SK-N-DZ (cell line): ENCODE measurements at places on chromosomes 1 and 21.
A peak's percentile ranks its signal among the peaks of the same experiment; 100 is the strongest.

DNA sequence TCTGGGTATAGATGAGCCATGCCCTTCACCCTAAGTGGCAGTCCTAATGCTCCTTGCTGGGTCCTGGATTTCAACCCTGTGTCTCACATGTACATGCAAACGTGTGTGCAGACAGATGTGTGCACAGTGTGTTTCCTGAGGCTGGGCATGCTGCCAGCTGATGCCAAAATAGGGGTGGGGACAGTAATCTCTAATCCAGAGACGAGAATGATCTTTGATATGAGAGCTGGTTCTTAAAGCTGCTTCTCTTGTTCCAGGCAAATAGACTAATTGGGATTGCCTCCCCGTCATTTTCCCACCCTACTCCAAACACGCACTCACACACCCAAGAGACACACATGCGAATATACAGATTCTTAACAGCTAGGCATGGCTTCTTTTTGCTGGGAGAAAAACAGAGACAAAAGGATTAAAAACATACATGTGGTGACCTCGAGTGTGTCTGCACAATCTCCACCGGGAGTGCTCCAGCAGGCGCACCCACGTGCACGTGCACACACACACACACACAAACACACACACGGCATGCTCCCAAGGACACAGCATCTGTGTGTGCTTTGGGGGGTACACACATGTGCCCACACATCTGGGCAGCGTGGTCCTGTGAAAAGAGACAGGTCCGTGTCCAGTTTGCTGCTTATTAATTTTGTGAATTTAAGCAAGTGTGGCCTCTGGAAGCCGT, 102.1 kb upstream of the ZBTB40 start:
- peak; percentile 38 for DNase-seq

- DNase-seq: no peak
Observed at GRCh38 chr1:6125366-6125765, 54.8 kb downstream of the CHD5 start.

- no peak for DNase-seq
Observed at GRCh38 chr1:97572561-97572960, 348.3 kb downstream of the DPYD start.

DNA sequence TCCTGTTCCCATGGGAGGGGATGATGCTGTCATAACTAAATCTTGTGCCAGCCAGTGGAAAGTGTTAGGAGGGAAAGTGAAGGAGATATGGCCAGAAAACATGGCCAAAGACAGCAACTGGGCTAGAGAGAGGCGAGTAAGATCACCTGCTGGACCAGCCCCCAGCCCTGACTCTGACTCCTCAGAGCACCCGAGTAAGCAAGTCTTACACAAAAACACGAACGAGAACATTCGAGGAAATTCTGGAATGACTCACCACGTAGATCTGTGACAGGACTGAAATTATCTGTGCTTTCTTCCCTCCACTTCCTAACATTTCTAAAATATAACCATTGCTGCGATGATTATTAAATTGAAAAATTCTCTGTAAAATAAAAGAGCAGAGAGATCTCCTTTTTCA, 9.2 kb downstream of the ZNF496 start:
- no peak for DNase-seq

DNA sequence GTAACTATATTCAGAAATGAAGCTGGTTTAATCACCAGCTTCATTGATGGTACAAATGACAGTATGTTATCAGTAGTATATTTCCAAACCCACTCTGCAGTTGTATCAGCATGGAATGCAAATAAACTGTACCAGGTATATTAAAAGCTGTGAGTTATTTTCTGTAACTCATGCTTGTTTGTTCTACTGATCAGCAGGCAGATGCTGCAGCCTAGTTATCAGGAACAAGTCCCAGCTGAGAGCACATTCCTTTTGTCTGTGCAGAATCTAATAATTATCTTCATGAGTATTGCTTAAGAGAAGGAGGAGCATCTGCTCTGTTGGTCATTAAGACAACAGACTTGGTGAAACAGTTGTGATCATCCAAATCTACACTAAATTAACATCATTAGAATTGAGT, 1331.1 kb downstream of the MRPL39 start:
- no peak for DNase-seq

GRCh38 chr21:43328958-43329691, 97.8 kb downstream of the SIK1 start:
- DNase-seq: no peak

GRCh38 chr1:223667484-223668182, 2.1 kb upstream of the CAPN8 start:
- no peak for DNase-seq

DNA sequence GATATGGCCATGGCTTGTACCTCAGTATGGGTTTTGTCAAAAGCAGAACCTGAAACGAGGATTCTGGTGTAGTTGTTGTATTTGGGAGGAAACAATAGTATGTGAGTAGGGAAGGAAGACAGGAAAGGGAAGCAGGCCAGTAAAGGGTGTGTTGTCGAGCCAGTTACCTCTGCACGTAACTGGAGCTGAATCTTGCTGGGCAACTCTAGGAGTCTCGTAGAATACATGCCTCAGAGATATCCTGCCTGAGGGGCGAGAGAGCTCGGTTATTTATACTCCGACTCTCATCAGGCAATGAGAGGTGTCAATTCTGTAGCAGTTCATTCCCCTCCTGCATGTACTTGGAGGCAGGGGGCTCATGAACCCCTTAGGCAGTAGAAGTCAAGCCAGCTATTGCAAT, 45.9 kb upstream of the KIF26B start:
- no peak for DNase-seq

GRCh38 chr1:193626695-193627094, 440.3 kb upstream of the B3GALT2 start:
- DNase-seq: no peak

DNA sequence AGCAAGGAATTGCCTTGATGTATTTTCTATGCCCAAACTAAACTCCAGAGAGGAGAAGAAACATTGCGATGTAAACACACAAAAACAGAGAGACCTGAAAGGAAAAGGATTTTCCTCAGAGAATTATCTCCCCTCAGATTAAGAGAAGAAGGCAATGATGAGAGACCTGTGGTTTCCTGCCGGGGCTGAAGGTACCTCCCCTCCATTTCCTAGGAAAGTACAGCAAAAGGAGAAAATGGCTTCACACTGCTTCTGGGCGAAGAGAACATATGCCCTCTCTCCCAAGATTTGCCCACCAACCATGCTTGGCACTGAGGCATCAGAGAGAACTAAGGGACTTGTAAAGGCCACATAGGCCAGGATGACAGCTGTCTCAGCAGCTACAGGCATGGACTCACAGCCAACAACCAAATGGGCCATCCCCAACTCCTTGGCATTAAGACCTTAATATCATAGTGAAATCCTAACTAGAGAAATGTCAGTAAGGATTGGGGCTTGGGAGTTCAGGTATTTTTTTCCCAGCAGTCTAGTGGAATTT, 523.0 kb downstream of the PTPRC start:
- DNase-seq: no peak

DNA sequence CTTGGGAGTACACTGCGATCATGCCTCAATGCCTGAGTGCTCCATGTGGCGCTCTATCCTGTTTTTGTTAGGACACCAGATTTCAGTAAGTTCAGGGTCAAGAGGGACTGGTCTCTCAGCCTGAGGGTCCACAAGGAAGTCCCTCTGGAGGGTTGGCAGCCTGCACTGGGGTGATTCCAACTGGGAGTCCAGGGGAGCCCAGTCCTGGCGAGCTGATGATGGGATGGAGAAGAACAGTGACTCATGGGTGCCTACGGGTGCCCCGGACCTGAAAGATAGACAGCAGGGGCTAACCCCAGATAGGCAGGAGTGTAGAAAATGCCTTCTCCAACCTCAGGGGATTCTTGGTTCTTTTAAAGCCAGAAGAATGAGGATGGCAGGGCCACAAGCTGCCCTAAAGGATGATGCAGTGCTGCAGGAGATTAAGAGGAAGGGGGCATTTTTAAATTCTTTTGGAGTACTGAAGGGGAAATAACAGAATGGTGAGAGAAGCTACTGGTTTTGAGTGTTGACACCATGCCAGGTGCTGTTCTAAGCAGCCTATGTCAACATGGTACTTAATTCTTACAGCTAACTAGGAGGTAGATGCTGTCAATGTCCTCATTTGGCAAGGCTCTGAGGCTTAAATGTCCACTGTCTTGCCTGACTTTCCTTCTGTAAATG, 68.4 kb upstream of the TLR5 start:
- no peak for DNase-seq

DNA sequence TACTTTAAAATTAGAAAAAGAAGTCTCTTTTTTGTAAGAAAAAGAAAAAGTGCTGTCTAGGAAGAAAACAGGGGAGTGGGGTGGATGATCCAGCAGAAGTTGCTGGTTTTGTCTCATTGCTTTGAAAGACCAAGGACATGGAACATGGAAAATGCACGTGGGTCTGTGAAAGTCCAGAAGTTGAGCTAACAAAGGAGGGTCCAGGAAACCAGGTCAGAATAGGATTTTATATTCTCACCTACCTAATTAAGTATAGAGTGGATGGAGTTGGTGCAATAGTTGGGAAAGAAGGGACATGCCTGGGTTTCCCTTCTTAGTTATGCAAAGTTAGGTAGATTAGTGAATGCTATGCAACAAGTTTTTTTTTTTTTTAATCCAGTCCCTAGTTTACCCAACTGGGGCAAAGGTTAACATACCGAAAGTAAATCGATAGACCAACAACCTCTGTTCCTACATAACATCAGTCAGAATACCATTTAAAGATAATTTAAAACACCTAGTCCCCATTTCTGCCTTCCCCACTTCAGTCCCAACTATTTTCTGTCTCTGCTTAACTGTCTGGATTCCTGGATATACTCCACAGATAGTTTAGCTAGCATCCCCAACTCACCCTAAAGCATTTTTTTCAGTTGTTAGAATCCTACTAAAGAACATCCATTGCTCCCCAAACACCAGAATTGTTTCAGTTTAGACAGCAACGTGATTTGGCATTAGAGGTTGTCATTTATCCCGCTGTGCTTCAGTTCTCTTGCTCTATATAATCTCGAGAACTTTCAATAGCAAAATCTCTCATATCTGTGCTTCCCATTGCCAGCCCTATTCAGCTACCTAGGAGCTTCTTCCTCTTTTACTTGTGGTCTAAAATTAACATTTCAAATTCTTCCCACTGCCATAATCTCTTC, 105.7 kb upstream of the PLPPR5 start:
- no peak for DNase-seq

DNA sequence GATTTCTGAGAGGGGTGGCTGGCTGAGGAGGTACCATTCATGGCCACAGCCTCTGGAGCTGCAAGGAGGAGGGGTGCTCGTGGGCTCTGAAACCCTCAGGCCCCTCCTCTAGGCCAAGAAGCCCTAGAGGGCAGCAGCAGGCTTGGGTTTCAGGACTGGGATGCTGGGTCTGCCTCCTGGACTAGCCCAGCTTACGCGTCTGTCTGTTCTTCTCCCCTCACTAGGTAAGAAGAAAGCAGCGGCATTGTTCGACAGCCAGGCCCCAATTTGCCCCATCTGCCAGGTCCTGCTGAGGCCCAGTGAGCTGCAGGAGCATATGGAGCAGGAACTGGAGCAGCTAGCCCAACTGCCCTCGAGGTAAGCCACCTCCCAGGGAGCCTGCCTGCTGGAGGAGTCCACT, 60.3 kb downstream of the TMEM53 start:
- DNase-seq: no peak

GRCh38 chr1:29224356-29224837, 6.3 kb downstream of the MECR start:
- no peak for DNase-seq

DNA sequence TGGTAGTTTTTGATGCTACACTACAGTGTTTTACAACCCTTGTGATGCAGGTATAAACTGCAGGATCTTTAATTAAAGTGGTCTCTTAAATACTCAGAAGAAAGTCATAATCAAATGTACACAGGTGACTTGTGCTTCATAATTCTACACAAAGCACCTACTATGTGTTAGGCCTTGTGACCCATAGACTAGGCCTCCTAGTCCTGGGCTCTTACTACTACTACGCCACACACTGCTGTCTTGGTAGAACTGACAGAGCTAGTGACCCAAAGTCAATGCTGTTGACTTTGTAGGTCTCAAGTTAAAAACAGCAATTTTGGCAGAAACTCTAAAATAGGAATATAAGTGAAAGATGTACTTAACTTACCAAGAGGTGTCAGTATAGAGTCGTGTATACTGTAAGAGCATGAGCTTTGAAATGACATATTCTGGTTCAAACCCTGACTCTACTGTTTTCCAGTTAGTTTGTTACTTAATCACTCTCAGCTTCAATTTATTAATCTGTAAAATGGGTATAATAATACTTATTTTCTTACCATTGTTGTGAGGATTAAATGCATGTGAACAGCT, 48.6 kb upstream of the LMO4 start:
- no peak for DNase-seq

DNA sequence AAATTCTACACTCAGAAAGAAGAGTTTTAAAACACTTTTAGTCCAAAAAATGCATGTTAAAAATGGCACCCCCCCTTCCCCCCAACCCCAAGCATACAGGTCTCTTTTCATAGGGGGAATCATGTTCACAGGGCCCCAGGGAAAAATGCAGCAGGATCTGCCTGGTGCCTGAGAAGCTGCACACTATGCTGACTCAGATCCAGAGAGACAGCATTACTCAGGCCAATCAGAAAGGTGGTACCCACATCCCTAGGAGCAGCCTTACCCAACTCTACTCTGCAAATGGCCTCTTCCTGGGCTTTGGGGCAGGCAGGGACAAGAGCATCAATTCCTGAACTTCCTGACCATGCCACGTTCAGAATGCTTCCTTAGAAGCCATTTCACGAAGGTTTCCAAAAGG, 119.0 kb downstream of the HIVEP3 start:
- no peak for DNase-seq

- no peak for DNase-seq
Observed at GRCh38 chr21:38323721-38324531, 67.1 kb downstream of the KCNJ15 start.

- no peak for DNase-seq
Observed at GRCh38 chr1:147676311-147677085, 6.2 kb upstream of the ACP6 start.

GRCh38 chr1:229280921-229281320, 10.0 kb downstream of the RAB4A start:
- no peak for DNase-seq

DNA sequence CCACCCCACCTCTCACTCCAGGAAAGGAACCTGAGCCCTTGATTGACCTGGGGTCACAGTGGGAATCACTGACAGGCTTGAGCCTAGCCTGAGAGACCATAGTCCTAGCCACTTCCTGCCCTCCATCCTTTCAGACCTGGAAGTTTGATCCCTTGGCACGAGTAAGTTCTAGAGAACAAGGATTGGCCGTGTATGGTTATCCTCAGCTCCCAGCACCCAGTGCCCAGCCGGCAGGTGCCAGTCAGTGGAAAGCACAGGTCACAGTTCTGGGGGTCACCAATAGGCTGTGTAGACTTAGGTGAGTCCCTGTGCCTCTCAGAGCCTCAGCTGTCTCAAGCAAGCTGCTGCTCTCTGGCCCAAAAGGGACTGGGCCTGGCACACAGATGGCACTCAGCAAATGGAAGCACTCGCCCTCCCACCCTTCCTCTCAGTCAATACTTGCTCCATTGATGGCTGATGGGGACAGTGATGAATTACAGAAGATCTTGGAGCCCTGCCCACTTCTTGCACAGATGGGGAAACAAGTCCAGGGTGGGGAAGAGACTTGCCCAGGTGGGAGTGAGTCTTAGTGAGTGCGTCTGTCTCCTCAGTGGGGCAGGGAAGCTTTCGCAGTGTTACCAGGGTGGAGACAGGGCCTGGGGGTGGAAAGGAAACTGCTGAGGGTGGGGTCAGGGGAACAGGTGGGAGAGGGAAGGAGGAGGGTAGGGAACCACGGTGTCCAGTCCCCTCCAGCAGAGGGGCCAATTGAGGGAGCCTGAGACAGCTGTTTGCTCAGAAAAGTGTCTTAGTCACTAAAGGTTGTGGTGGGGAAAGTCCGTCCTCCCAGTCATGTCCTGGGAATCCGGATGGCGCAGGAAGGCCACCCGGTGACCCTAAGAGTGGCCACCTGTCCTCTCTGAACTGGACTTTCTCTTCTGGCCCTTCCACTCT, 2.6 kb upstream of the KCNQ4 start:
- DNase-seq: no peak
